ENCODE measurements at places on chromosomes 12 and 14.

DNA sequence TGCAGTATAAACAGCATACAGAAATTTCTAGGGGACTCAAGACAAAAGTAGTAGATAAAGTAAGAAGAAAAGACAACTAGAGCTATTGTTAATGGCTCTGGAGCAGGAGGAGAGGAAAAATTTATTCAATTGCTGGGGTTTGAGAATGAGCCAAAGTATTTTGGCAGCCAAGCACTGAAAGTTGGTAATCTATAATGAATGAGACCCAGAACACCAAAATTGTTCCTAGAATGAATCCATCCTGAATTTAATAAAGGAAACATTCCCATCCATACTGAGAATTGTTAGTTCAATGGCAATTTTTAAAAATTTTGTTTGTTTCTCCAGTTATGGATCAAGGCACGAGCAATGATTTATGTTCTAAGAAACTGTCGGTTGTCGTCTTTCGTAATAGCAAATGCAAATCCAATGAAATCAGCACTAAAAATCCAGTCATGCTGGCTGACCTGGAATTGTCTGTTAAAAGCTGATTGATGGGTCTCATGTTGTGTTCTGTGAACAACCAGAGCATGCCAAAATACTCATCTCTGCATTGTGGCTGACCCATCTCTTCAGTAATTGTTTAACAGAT, 170.9 kb upstream of the LMNTD1 start:
- no peak overlapping the region for H3K27ac ChIP-seq
- no peaks in the 10 kb centered on the region for H3K36me3 ChIP-seq
- no peaks in the 10 kb centered on the region for H3K4me1 ChIP-seq
- DNase-seq: peak; percentile 70
- no peak overlapping the region for H3K4me3 ChIP-seq

GRCh38 chr14:88258021-88258420, 65.0 kb downstream of the KCNK10 start:
- H3K4me3 ChIP-seq: no peak overlapping the region
- no peak overlapping the region for H3K27ac ChIP-seq
- no peaks in the 10 kb centered on the region for H3K36me3 ChIP-seq

DNA sequence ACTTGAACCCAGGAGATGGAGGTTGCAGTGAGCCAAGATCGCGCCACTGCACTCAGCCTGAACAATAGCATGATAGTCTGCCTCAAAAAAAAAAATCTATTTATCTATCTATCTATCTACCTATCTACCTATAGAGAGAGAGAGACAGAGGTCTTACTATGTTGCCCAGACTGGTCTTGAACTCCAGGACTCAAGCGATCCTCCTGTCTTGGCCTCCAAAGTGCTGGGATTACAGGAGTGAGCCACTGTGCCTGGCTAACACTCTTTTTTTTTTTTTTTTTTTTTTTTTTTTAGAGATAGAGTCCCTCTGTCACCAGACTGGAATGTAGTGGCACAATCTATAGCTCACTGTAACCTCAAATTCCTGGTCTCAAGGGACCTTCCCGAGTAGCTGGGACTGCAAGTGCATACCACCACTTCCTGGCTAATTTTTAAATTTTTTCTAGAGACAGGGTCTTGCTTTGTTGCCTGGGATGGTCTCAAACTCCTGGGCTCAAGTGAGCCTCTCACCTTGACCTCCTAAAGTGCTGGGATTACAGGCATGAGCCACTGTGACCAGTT, 1.9 kb downstream of the FAM186A start:
- no peaks in the 10 kb centered on the region for H3K27me3 ChIP-seq
- H3K4me3 ChIP-seq: no peak overlapping the region
- no peak for DNase-seq
- H3K27ac ChIP-seq: no peak overlapping the region

GRCh38 chr12:19941096-19941495, 427.2 kb upstream of the PDE3A start:
- no peaks in the 10 kb centered on the region for H3K36me3 ChIP-seq
- H3K4me3 ChIP-seq: no peak overlapping the region
- DNase-seq: no peak
- no peak overlapping the region for H3K27ac ChIP-seq

Data from stomach (tissue), 19 donors.